ENCODE measurements at places on chromosomes 11 and 22.

DNA sequence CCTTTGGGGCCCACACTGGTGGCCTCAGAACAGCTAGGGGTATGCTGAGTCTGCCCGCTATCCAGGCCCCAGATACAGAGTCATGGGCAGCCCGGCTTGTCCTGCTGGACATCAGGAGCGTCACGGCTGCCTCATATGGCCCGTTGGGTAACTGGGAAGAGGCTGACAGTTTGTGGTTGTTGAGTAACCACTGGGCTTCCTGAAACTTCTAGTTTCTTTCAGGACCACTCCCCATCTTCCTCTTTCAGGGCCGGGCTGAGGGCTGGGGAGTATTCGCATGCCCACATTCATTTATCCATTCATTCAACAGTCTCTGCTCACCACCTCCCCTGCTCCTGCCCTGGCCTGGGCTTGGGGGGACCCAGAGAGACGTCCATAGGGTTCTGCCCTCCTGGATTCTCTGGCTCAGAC lies 13.4 kb upstream of the P2RY2 start:
- DNase-seq: no peak

DNA sequence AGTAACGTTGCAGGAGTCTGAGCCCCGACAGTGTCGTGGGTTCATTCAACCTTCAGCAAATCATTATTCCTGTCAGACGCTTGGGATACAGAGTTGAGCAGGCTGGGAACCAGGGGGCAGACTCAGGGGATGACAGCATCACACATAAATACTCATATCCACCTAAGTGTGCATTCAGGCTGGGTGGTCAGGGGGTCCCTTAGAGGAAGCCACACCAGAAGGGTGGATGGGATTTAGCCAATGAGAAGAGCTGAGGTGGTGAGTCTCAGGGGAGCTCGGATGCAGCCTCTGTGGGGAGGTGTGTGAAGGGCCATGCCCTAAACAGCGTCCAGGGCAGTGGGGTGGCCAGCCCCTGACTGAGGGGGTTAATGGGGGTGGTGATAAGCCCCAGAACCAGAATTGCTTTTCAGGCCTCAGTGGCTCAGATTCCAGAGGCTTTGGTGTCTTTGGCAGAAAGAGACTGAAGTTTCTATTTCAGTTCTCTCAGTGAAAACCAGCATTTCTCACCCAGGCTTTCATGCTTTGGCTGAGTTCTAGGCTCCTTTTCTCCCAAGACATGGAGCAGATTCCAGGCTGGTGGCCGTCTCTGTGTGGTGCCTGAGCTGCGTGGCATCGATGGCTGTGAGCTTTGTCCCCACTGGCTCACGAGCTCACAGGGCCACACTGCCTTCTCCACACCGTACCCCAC lies 83.9 kb upstream of the CLDN5 start:
- no peak for DNase-seq

DNA sequence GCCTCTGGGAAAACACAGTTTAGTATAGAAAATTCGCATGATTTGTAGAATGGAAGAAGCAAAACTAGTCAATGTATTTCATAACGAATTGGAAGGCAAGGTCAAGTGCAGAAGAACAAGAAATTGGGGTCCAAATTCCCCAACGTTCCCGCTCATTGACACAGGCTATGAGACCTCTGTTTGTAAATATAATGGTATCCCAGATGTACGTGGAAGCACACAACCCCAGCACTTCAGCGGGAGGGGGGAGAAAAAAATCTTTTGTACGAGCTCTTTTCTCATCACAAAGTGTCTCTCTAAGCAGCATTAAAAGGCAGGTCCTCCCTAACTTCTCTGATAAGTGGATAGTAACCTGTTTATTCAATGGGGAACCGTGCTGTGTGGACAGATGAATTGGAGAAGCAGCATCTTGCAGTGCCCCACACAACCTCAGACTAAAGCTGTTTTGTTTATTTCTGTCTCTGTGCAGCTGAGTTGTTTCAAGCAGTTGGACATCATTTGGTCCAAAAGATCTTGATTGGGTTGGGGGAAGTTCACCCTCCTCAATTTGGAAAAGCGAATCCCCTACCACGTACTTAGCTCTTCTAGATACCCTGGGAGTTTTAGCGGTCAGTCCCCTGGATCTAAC lies 1.1 kb upstream of the GAB2 start:
- no peak for DNase-seq

DNA sequence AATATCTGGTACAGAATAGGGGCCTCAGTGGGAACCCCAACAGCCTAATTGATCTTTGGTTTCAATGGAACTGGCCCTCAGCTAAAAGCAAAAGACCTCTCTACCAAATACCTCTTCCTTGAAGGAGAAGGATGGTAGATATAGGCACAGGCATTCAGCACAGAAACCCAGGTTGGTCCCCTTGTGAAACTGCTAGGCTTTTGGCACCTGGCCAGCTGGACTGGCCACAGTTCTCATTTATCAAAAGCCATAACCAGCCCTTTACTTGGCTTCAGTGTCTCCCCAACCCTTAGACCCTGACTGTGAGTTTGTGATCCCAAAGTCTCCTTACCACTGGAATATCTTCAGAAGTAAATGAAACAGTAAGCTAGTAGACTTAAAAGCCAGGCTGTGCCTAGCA lies 152.9 kb downstream of the TENM4 start:
- DNase-seq: no peak

DNA sequence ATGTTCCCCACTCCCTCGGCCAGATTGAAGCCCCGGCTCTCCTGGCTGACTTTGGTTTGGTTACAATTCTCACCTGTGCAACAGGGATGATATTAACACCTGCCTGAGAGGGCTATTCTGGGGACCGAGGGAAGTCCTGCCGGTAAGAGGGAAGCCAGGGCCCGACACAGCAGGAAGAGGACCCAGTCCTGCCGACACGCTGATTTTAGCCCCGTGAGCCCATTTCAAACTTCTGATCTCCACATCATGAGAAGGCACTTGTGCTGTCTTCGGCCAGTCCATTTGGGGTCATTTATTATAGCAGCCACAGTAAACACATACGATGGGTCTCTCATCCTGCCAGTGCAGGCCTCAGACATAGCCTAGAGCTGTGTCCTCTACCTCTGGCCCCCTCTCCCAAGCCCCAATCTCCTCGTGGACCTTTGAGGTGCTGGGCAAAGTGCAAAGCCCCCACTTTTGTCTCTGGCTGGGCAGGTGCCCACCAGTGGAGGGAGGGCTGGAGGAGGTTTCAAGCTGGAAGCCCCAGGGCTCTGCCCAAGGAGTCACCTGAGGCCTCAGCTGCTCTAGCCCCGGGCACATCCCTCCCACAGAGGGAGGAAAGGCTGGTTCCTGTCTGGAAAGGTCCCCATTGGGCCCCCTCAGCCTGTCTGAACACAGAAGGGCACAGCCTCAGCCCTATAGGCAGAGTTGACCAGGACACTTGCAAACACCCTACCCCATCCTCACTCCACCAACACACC lies 59.1 kb upstream of the FGF3 start:
- DNase-seq: no peak

DNA sequence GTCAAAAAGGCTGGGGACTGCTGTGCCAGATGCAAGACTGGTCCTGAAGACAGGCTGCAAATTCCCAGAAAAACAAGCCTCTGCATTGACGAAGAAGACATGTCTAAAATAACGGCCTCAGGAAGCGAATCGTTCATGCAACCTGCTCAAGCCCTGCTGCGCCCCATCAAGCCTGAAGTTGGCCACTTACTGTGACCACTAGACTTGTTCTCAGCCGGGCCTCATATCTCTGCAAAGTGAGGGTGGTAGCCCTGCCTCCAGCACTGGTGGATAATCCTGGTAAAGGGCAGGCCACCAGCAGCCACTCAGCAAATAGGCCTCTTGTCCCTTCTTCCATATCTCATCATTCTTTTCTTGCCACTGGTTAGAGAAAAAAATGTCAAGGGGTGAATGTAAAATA lies 11.8 kb downstream of the LTO1 start:
- DNase-seq: no peak

- DNase-seq: no peak
Observed at GRCh38 chr22:27911330-27911729, 7.7 kb downstream of the PITPNB start.

DNA sequence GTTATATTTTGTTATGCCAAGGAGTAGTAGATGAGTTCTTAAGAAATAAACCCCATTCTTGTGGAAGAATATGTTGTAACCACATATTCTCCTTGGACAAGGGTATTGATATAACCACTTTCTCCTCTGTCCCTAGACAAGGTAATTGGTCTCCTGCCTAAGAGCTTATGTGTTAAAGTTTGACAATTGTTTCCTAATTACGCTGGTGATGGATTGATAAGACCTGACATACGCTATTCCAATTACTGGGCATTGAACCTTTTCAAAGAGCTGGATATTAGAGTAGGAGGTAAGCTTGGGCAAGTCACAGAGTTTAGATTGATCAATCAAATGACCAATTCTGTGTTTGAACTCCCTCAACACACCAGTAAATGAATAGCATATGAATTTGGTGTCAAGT lies 88.9 kb downstream of the RAB38 start:
- no peak for DNase-seq

- no peak for DNase-seq
Observed at GRCh38 chr22:19086417-19086816, 35.8 kb downstream of the DGCR2 start.

GRCh38 chr11:128522943-128523518 lies 64.3 kb downstream of the ETS1 start:
- DNase-seq: no peak

GRCh38 chr11:62498031-62498430 lies 48.6 kb downstream of the AHNAK start:
- no peak for DNase-seq

- DNase-seq: no peak
Observed at GRCh38 chr11:7417328-7417727, 68.0 kb upstream of the OLFML1 start.

DNA sequence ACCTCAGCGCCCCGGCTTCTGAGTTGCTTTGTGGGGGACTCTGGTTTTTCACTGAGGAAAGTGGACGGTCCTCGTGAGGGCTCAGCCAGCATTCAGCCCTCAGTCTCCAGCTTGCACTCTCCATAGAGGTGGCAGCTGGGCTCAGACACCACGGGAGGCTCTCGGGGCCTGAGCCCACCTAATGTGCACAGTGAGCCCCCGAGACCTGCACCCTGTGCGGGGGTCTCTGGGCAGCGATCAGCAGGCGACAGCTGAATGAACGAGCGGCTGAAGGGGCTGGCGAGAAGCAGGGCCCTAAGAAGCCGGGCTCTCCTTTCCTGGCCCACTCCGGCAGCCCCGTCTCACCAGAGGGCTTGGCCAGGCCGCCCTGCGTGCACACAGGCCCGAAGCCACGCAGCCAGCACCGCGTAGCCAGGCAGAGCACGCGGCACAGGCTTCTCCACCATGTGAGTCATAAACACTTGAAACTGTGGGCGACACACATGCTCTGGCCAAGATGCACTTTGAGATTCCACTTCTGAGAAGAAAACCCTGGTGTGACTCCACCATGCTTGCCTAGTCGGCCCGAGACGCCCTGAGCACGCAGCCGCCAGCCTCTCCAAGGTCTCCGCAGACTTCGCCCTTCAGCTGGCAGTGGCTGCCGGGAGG lies 28.0 kb downstream of the TOLLIP start:
- no peak for DNase-seq

- DNase-seq: no peak
Observed at GRCh38 chr11:70696076-70696475, 297.7 kb downstream of the CTTN start.

- DNase-seq: no peak
Observed at GRCh38 chr11:67054346-67054835, 2.3 kb upstream of the RHOD start.

GRCh38 chr11:130726234-130727037 lies 189.8 kb downstream of the SNX19 start:
- DNase-seq: no peak

DNA sequence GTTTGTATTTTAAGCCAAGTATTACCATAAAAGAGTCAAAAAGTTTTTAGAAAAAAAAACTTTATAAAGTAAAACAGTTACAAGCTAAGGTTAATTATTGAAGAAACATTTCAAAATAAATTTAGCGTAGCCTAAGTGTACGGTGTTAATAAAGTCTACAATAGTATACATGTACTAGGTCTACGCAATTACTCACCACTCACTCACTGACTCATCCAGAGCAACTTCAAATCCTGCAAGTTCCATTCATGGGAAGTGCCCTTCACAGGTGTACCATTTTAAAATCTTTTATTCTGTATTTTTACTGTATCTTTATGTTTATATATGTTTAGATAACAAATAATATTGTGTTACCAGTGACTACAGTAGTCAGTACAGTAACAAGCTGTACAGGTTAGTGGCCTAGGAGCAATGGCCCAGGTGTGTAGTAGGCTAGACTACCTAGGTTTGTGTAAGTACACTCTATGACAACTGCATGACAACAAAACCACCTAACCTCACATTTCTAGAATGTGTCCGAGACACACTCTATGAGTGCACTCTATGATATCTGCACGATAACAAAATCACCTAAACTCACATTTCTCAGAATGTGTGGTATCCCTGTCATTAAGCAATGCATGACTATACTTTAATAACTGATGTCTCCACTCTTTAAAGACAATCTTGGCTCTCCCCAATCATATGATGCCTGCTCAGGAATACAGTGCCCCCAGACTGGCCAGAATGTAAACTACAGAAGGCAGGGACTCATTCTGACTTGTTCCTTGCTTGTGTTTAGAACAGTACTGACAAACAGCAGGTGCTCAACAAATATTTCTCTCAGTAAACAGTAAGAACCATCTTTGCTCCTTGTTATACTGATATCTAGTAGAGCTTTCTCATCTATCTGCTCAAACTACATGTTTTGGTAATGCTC lies 21.2 kb downstream of the KMT5B start:
- no peak for DNase-seq

GRCh38 chr22:37634417-37634924 lies 5.0 kb upstream of the SH3BP1 start:
- no peak for DNase-seq

DNA sequence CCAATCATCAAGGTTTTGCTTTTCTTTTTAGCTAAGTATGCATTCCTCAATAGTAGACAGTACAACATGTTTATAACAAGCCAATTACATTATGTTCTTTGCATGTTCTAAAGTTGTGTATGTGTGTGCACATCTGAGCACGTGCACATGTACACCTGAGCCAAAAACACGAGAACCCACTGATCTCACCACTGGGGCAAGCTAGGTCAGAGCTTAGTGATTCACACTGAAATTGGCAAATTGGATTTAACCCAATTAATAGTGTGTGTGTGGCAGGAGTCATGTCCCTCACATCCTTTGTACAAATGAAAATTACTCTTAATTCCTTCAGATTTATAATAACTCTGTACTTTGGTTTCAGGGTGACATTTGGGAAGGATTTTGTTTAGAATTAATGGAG lies 145.7 kb upstream of the TEAD1 start:
- no peak for DNase-seq
